AG04449 (cell line): ENCODE measurements at places on chromosomes 3 and 15.

GRCh38 chr3:42236611-42237010 lies 29.4 kb downstream of the CCK start:
- no peak for DNase-seq

- DNase-seq: no peak
Observed at GRCh38 chr15:89157918-89158564, 63.3 kb downstream of the RLBP1 start.

DNA sequence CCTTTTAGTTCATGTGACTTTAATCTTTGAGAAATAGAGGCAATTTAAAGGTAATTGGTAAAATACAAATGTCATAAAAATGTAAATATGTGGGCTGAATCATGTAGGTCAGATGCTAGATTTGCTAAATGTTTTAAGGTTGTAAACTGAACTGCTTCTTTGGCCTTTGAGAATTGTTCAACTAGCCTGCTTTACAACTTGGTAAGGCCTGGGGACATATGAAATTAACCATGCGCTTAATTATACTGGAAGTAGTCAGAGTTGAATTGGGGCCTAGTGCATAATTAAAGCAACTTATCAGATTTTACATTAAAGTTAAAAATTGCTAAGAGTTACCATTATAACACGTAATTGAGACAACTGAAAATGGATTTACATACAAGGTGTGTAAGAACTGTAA lies 21.0 kb upstream of the TMEM45A start:
- no peak for DNase-seq

DNA sequence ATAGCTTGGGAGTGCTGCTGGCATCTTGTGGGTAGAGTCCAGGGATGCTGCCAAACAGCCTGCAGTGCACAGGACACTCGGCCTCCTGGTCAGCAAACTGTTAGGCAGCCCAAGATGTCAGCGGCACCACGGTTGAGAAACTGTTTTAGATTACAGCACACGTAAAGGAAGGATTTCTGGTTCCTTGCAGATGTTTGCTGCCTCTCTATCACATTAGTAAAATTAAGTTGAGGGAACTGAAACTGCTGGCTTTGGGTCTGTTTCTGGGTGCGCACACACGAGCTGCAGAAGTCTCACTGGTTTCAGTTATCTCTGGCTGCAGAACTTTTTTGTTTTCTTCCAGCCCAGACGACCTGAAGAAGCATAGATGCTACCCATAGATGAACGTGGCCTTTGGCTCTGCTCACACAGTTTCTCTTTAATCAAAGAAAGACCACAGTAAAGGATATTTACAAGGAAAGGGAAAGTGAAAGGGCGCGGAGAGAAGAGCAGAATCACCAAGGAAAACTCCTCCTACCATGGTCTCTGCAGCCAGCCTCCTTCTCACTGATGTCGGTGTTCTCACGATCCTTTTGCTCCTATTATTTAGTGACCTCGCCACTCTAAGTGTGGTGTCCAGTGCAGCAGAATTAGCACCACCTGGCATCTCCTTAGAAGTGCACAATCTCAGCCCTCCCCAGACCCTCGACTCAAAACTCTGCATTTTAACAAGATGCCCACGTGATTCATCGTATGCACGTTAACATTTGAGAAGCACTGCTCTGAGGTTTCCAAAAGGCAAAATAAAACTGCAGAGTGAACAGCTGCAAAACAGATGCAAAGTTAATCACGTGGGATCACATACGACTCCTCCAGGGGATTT lies 50.6 kb upstream of the AKAP13 start:
- no peak for DNase-seq

DNA sequence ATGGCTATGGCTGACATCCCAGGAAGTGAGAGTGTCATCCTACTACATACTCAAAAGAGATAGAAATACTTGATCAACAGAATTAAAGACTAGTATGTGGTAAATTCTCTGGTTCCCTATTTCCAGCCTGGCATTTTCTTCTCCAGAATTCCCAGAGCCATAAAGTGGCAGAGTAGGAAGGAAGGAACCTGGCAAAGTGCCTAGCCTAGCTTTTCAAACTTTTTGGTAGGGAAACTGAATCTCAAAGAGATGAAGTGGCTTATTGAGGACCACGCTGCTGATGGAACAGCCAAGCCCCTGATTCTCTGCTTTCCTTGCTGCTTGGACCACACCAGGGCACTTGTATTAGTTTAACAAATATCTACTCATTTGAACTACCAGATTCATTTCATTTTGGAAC lies 312.4 kb upstream of the RORA start:
- DNase-seq: no peak

GRCh38 chr15:94937242-94937641 lies 705.9 kb downstream of the MCTP2 start:
- no peak for DNase-seq

DNA sequence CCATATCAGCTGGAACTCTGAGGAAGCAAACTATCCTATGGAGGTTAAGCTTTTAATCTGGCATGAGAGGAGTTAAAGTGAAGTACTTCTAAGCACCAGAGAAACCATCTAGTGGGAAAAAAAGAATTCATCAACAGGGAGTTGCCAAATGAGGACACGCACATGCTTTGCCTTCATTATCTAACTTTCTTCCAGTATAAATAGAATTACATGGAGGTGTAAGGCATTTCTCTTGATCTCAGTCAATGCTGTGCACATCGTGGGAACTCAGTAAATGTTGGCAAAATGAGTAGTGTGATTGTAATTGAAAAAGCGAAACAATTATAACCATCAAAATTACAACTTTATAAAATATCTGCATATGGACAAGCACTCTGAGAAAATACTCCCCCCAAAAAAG lies 8.0 kb upstream of the GSK3B start:
- DNase-seq: no peak
